T-helper 2 cell treated with Interferon-gamma antibody and Interleukin-4, amounts not matched to agents 5 μg/mL and 100 μg/mL, for 36 hours (primary cell): ENCODE measurements at places on chromosomes 1 and 21.

DNA sequence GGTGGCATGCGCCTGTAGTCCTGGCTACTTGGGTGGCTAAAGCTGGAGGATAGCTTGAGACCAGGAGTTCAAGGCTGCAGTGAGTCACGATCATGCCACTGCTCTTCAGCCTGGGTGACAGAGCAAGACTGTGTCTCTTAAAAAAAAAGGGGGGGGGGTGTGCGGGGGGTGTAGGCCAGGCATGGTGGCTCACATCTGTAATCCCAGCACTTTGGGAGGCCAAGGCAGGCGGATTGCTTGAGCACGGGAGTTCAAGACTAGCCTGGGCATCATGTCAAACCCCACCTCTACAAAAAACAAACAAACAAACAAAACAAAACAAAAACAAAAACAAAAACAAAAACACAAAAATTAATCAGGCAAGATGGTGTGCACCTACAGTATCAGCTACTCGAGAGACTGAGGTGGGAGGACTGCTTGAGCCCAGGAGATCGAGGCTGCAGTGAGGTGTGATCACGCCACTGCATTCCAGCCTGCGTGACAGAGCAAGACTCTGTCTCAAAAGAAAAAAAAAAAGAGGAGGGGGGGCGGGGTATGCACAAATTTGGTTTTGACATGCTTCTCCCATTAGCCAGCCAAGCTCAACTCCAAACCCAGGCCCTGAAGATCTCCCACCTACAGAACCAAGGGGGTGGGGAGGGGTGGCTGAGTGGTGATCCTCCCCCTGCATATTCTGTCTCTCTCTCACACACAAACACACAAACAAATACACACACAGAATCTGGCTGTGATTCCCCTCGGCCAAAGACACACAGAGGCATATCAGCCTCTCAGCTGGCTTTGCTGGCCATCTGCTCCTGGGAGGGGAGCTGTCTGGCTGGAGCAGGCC lies 3.1 kb downstream of the PTAFR start:
- H3K4me1 ChIP-seq: peaks cover 35% of the 10 kb centered on the region
- H3K27me3 ChIP-seq: peaks cover 68% of the 10 kb centered on the region
- no peak for DNase-seq
- H3K36me3 ChIP-seq: no peaks in the 10 kb centered on the region
- peak overlapping the region; percentile 53 for H3K27ac ChIP-seq

- H3K27ac ChIP-seq: no peak overlapping the region
- H3K27me3 ChIP-seq: peaks cover 4% of the 10 kb centered on the region
- DNase-seq: no peak
- no peaks in the 10 kb centered on the region for H3K36me3 ChIP-seq
Observed at GRCh38 chr1:227370533-227371254, 52.4 kb upstream of the CDC42BPA start.

- H3K27ac ChIP-seq: no peak overlapping the region
- H3K36me3 ChIP-seq: no peaks in the 10 kb centered on the region
- H3K27me3 ChIP-seq: no peaks in the 10 kb centered on the region
- DNase-seq: no peak
Observed at GRCh38 chr1:194548071-194548470, 1361.7 kb upstream of the B3GALT2 start.

- no peaks in the 10 kb centered on the region for H3K36me3 ChIP-seq
- no peak for DNase-seq
- no peak overlapping the region for H3K4me3 ChIP-seq
- H3K27ac ChIP-seq: no peak overlapping the region
- H3K4me1 ChIP-seq: no peaks in the 10 kb centered on the region
- H3K27me3 ChIP-seq: peaks cover 3% of the 10 kb centered on the region
Observed at GRCh38 chr1:219507437-219507836, 105.5 kb downstream of the ZC3H11B start.

- H3K27ac ChIP-seq: no peak overlapping the region
- DNase-seq: no peak
- peaks cover 3% of the 10 kb centered on the region for H3K27me3 ChIP-seq
Observed at GRCh38 chr1:24973315-24973714, 43.2 kb upstream of the RUNX3 start.

DNA sequence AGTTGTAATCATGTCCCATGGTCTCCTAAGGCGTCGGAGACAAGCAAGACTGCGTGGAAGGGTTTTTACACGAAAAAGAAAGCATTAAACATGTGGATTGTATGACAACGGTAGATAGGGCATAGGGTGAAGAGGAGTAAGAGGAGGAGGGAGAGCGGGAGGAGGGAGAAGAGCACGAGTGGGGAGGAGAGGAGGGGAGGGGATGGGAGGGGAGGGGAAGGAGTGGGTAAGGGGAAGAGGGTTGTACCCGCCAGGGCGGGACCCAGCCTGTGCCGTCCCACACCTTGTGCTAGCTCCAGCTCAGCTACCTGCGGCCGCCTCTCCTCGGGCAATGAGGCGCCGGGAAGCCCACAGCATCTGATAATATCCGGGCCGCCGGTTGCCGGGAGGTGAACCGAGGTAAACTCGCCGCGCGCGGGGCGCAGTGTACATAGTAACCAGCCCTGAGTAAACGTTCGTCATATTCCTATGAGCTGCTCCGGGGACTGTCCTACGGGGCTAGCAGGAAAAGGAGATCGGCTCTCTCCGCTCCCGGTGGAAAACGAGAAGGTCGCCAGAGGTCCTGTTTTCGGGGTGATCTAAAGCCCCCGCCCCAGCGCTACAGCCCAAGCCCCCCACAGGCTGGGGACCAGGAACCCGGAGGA lies 449 bp upstream of the RCAN3 start:
- peak overlapping the region; percentile 79 for H3K4me3 ChIP-seq
- peaks cover 15% of the 10 kb centered on the region for H3K36me3 ChIP-seq
- peak overlapping the region; percentile 92 for H3K27ac ChIP-seq
- H3K27me3 ChIP-seq: no peaks in the 10 kb centered on the region
- DNase-seq: peak; percentile 75

- H3K4me3 ChIP-seq: no peak overlapping the region
- no peak overlapping the region for H3K27ac ChIP-seq
- H3K36me3 ChIP-seq: peaks cover 2% of the 10 kb centered on the region
- H3K4me1 ChIP-seq: no peaks in the 10 kb centered on the region
- peaks cover 34% of the 10 kb centered on the region for H3K27me3 ChIP-seq
Observed at GRCh38 chr1:15323351-15323988, 76.4 kb downstream of the FHAD1 start.

- DNase-seq: no peak
- no peak overlapping the region for H3K4me3 ChIP-seq
- H3K4me1 ChIP-seq: peaks cover 16% of the 10 kb centered on the region
- H3K27me3 ChIP-seq: no peaks in the 10 kb centered on the region
Observed at GRCh38 chr1:205601205-205601604, 30.6 kb downstream of the ELK4 start.

DNA sequence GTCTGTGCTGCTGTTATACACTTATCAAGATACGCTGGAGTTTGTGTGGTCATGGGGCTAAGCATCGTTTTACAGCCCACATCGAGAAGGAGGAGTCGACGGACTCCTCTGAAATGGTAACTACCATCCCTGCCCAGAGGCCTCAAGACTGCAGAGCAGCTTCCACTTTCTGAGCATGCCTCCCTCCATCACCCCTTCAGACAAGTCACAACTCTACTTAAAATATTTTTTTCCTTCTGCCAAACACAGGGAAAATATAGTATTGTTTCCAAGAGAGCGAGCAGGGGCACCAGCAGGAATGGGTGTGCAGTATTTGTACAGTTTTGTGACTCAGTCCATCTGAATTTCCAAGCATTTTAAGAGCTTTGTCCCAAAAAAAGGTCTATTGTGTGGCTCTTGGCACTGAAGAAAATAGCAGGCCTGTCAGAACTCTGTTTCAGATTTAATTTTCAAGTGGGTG lies 14.1 kb downstream of the EVA1C start:
- no peaks in the 10 kb centered on the region for H3K36me3 ChIP-seq
- DNase-seq: no peak
- H3K27ac ChIP-seq: no peak overlapping the region
- H3K4me3 ChIP-seq: no peak overlapping the region
- H3K4me1 ChIP-seq: no peaks in the 10 kb centered on the region

GRCh38 chr1:18580047-18580446 lies 50.6 kb upstream of the PAX7 start:
- no peak for DNase-seq
- no peaks in the 10 kb centered on the region for H3K27me3 ChIP-seq
- no peaks in the 10 kb centered on the region for H3K36me3 ChIP-seq
- H3K4me3 ChIP-seq: no peak overlapping the region
- no peaks in the 10 kb centered on the region for H3K4me1 ChIP-seq

- H3K27me3 ChIP-seq: no peaks in the 10 kb centered on the region
- H3K36me3 ChIP-seq: no peaks in the 10 kb centered on the region
- H3K4me1 ChIP-seq: no peaks in the 10 kb centered on the region
- DNase-seq: no peak
- no peak overlapping the region for H3K4me3 ChIP-seq
- H3K27ac ChIP-seq: no peak overlapping the region
Observed at GRCh38 chr1:69258842-69259241, 308.9 kb upstream of the LRRC7 start.

- peak overlapping the region; percentile 32 for H3K4me3 ChIP-seq
- peaks cover 45% of the 10 kb centered on the region for H3K4me1 ChIP-seq
- H3K36me3 ChIP-seq: peaks cover 5% of the 10 kb centered on the region
- H3K27ac ChIP-seq: no peak overlapping the region
- peaks cover 9% of the 10 kb centered on the region for H3K27me3 ChIP-seq
- DNase-seq: peak; percentile 46
Observed at GRCh38 chr1:91877574-91878208, 8.3 kb downstream of the TGFBR3 start.

DNA sequence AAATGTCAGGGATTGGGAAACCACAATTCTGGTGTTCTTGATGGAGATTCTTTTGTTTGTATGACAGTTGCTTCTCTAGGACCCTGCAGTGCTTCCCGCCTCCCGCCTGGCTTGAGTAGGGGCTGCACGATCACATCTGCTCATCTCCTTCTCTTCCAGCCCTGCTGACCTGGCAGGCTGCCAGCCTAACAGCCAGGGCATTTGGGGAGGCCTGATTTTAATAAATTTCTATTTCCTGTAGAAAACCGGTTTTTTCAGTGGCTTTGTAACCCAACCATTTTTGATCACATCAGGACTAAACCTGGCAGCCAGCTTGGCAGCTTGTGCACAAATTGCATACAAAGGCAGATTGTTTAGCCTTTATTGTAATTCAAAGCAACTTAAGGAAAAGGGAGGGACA lies 78.9 kb downstream of the UBE2U start:
- H3K4me3 ChIP-seq: no peak overlapping the region
- H3K27me3 ChIP-seq: no peaks in the 10 kb centered on the region
- DNase-seq: no peak
- H3K27ac ChIP-seq: no peak overlapping the region
- no peaks in the 10 kb centered on the region for H3K4me1 ChIP-seq
- H3K36me3 ChIP-seq: no peaks in the 10 kb centered on the region

DNA sequence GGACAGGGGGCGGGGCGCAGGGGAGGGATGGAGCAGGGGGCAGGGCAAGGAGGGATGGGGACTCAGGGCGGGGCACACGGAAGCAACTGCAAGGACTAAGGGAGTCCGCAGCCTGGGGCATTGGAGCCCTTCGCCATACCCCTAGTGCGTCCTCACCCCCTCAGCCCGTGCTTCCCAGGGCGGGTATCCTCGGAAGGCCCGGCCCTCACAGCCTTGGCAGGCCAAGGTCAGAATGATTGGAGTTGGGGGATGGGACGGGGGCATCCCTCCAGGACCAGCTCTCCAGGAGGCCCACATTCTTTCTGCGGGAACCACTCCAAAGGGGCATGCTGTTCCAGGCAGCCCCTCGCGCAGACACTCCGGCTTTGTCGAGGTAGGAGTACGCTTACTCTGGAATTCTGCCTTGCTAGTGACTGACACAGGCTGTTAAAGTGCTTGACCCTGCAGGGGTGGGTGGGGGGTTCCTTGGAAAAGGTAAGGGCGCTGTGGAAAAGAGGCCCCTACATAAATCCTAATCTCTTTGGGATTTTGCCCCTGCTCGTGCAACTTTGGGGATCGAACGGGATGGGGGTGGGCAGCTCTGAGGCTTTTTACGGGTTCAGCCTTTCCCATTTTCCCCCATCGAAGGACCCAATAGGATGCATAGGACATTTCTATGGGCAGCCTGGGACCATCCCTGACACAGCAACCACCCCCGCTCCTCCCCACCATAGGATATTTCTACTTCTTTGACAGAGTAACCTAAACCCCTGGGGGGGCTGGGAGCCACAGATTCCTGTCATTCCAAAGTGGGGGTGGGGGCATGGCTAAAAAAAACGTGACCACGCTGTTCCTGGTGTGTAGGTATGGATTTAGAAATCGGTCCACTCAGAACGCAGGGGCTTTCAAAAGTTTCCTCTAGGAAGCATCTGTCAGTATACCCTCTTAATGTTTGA lies 738 bp upstream of the TRIM11 start:
- no peaks in the 10 kb centered on the region for H3K27me3 ChIP-seq
- H3K4me3 ChIP-seq: peak overlapping the region; percentile 83
- peaks cover 30% of the 10 kb centered on the region for H3K4me1 ChIP-seq
- H3K36me3 ChIP-seq: peaks cover 35% of the 10 kb centered on the region
- no peak for DNase-seq

GRCh38 chr1:167239257-167239656 lies 18.6 kb downstream of the POU2F1 start:
- H3K27me3 ChIP-seq: no peaks in the 10 kb centered on the region
- peaks cover 7% of the 10 kb centered on the region for H3K4me1 ChIP-seq
- no peak for DNase-seq
- no peak overlapping the region for H3K4me3 ChIP-seq

DNA sequence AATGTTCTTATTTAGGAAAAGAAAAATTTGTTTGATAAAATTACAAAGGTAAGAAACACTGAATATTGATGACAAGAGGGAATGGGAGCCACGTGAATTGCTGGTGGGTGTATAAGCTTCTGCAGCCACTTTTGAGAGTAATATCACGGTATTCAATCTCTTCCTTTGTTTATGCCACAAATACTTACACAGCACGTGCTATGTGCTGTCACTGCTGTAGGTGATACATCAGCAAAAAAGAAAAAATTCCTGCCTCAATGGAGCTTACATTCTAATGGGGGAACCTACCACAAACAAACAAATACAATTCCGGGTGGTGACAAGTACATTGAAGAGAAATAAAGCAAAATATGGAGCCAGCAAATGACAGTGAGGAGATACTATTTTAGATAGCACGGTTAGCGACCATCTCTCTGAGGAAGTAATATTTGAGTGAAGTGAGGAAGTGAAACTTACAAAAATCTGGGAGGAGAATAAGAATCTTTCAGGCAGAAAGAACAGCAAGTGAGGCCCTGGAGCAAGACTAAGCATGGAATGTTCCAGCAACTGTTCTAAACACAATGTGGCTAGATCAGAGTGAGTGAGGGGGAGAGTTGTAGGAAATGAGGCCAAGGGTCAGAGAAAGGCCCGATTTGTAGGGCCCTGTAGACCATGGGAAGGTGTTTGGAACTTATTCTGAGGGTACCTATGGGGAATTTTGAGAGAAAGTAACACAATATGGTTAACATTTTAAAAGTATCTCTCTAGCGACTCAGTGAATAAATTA lies 2.6 kb upstream of the FCRLB start:
- peaks cover 13% of the 10 kb centered on the region for H3K4me1 ChIP-seq
- no peak overlapping the region for H3K27ac ChIP-seq
